IPS-NIHi11 (cell line): ENCODE measurements at places on chromosomes 4 and X.
A peak's percentile ranks its signal among the peaks of the same experiment; 100 is the strongest.

GRCh38 chrX:101080326-101081124, 1.8 kb downstream of the TMEM35A start:
- DNase-seq = no peak

DNA sequence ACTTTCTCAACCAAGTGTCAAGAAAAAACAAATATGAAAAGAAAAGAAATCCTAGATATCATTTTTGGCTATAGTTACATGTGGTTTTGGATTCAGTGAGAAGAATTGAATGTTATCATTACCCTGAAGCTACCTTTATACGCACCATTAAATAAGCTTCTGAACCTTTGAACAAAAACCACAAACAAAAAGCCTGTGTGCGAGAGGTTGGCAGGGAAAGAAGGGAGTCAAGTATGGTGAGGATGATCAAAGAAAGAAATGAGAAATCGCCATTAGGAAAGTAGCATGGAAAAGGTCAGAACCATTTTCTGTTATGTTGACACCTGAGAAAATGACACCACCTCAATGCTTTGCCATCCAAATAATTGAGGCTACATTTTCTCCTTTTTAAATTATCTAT, 1.2 kb upstream of the SLC7A11 start:
- no peak for DNase-seq

GRCh38 chr4:3518511-3518880, 13.7 kb downstream of the LRPAP1 start:
- DNase-seq = no peak

- no peak for DNase-seq
These were observed 1.7 kb upstream of the SHISA3 start for GRCh38 chr4:42395595-42395994.

GRCh38 chrX:106952988-106953387, 32.8 kb downstream of the CLDN2 start:
- no peak for DNase-seq

DNA sequence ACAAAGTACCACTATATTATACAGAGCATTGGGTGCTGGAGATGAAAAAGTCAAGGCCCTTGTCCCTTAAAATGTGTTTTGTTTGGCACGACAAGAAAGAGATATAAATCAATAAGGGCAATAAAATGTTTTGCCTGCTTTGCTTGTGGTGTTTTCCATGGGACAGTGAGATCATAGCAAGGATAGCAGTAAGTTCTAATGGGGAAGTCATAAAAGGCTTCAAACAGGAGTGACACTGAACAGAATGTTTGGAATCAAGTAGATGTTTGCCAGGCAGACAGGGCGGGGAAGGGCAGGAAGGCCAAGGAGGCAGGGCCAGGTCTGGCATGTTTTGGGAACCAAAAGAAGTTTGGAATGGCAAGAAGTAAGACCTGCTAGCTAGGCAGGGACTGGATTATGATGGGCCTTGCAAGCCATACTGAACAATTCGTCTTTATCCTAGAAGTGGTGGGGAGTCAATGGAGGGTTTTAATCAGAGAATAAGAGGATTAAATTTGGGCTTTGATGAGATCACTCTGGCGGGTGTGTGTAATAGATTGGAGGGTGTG, 16.4 kb downstream of the FGF2 start:
- DNase-seq = no peak

- DNase-seq = peak; percentile 39
These were observed 100.8 kb upstream of the TENM3 start for GRCh38 chr4:182142176-182143085.

DNA sequence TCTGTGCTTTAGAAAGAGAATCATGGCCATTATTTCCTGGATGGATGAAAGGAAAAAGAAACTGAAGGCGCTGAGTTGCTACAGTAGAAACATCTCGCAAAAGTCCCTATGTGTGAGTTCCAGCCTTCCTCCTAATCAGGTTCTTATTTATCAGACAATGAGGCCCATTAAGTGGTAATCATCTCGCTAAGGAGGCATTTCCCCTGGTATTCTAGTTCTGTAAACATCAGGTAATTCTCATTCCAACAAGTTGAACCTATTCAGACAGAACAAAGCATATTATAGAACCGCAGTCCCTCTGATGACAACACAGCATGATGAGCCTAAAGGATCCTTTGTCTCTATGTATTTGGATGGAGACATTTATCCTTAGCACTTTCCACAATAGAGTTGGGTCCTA, 205.7 kb upstream of the MAOA start:
- DNase-seq = no peak

DNA sequence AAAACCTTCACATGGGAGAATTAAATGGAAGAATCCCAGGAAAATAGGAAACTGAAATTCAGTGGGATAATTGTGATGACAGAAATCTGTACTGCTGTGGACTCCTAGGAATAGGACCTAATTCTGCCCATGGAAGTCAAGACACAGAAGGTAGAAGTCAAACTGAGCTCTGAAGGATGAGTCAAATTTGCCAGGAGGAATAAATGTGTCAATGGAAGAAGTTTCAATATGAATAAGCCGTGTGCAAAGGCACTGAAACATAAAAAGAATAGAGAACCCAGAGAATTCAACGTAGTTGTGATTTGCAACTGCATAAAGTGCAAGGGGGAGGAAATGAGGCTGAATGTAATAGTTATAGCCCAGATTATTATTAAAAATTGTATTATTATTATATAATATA, 11.6 kb downstream of the ENAM start:
- no peak for DNase-seq

DNA sequence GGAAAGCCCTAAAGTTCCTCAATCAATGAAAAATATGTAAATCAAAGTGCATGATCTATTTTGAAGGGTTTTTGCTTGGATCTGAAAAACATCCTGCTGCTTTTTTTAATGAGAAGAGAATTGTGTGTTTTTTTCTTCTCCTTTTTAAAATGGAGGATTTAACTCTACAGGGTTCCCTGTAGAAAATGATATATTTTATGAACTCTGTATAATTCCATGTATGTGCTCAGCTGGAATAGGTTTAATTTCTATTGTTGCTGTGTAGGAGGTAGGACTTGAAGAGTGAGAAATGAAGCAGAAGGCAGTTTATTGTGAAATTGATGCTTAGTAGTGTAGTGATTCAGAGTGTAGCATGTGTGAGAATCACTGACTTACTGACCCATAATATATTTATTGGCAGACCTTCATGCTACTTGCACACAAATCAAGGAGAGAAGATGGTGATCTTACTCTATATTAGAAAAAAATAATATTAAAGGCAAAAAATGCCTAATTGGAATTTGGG, 286.8 kb upstream of the FSTL5 start:
- DNase-seq = no peak

DNA sequence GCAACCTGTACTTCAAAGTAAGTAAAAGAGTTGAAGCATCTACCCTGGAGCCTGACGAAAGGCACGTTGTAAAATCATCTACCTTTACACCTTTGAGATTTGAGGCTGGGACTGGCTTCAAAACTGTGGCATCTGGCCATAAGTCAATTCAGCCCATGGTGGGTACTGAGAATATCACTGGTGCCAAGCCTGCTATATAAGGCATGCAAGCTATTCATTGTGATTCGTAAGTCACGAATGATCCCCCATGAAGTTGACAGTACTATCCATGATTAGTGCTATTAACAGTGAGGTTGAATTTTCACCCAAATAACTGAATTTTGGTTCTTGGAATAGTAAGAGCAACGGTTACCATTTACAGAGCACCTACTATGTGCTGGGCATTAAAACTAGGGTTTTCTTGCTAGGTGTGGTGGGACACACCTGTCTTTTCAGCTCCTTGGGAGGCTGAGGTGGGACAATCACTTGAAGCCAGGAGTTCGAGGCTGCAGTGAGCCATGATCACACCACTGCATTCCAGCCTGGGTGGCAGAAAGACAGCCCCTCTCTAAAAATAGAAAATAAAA, 39.8 kb downstream of the IRF2 start:
- no peak for DNase-seq

- DNase-seq = no peak
These were observed 52.8 kb upstream of the CBR4 start for GRCh38 chr4:169062897-169063244.

DNA sequence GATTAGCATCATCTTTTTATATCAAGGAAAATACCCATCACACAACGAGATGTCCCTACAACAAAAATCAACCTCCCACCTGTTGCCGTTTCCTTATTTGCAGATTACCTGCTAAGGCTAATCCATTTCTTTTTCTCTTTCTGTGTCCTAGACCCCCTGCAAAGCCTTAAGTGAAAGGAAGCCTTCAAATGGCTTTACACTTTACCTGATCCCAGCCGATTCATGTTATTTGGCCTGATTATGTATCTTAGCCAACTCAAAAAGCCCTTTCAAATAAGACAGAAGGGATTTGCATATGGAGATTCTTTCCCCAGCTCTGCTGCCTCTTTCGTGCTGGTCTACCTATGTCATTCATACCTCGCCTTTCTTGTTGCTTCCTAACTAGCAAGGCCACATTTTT, 14.4 kb downstream of the ABCG2 start:
- peak; percentile 18 for DNase-seq

GRCh38 chr4:153495480-153496193, 29.5 kb downstream of the TMEM131L start:
- DNase-seq = no peak

DNA sequence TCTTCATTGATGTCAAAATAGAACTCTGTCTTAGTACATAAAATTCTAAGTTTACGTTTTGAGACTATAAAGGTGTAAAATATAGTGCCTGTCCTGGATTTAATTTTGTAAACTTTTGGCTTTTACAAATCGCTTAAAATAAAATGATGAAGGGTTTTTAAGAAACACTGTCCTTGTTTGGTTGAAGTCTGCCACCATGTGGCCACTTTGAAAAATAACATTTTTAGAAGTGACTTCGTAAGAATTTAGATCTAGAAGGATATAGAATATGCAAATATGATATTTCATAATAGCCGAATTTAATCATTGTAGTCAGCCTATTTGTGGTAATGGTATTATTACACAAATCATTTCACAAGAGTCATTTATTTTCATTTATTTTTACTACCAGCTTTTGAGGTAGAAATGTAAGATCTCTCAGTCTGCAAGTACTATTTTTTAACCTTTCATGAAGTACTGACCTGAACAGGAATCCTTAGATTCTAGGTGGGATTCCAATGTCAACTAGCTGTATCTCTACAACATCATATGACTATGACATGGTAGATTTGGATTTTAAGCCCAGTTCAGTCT, 31.0 kb upstream of the FAT4 start:
- peak; percentile 17 for DNase-seq

DNA sequence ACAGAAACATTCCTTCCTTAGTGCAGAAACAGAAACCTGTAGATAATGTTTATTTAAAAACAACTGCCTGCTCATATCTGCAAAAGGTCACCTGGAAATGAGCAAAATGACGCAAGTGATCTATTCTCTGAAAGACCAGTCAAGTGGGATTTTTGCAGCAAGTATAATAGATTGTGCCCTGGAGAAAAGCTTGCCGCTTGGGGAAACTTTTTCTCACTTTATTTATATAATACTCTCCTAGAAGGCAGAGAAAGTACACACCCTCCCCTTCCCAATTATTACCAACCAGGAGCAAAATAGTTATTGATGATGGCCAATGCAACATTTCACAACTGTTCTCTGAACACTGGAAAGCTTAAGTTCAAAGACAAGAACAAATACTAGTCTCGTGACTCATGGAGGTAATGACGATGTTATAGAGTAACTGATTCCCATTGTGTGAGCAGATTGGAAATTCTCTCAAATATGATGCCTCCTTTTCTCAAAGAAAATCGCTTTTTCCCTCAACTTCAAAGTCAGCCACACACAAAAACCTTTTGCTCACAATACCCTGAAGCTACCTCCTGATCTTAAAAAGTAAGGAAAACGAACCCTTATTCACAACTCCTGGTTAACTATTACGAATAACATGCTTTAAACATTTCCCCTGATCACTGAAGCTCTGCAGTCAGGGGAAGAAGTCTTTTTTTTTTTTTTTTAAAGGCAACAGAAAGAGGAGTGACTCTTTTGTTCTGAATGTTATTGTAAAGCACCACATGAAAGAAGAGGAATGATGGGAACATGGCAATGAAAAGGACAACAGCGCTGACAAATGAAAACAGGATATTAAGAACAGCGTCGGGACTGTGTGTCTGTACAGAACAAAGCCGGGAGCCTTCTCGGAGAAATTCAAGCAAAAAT, 41.0 kb downstream of the MID1 start:
- DNase-seq = no peak

- no peak for DNase-seq
These were observed 102.7 kb upstream of the SORBS2 start for GRCh38 chr4:185914583-185915199.

DNA sequence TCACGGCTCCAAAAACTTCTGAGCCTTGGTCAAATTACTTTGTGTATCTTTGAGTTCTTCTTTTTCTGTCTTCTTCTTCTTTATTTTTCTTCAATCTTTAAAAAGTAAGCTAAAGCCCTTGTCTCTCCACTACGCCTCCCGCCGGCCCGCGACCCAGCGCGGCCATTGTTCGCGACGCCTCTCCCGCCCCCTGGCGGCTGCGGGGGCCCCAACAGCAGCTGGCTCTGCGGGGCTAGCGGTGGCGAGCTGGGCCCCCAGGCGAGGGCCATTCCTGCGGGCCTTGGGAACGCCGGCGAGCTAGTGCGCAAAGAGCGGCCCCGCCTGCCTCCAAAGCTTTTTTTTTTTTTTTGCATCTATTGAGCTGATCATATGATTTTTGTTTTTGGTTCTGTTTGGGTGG, 119.1 kb downstream of the TGIF2LX start:
- no peak for DNase-seq

- no peak for DNase-seq
These were observed 244.5 kb upstream of the PITX2 start for GRCh38 chr4:110867251-110867960.

DNA sequence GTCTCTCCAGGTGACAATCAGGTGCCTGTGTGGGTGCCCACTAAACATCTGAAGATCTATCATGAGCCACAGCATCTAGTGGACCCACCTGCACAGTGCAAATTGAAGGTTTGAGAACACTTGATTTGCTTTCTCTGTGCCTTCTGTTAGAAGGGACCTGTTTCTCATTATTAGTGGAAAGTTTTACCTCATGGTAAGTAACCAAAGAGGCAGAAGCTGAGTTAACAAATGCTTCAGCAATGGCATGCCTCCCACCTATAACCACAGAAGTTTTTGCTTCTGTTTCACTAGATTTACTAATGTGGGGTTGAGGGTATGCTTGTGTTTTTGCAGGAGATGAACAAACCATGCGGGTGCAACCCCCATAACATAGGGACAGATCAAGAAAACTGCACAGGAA, 297.4 kb upstream of the DKK2 start:
- DNase-seq = no peak

DNA sequence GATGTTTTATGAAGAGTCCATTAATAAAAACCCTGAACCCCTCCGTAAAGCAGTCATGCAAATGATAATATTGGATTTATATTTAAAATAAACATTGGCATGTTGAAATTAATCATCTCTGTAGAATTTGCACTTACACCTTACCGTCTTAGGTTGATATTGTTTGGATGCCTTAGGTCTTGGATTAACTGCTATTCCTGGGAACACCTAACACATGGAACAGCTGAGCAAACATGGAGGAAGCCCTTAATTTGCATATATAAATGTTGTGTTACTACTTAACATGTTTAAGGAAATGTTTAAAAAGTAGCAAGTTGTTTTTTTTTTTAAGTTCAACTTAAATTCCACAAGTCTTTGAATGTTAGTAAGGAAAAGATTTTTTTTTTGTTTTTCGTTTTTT, 62.5 kb downstream of the NSD2 start:
- no peak for DNase-seq

- DNase-seq = no peak
These were observed 1.5 kb downstream of the N4BP2 start for GRCh38 chr4:40058121-40058520.

- DNase-seq = no peak
These were observed 102.2 kb downstream of the SEL1L3 start for GRCh38 chr4:25760518-25761157.

GRCh38 chr4:47287735-47288134, 175.8 kb downstream of the COMMD8 start:
- peak; percentile 6 for DNase-seq

- no peak for DNase-seq
These were observed 131.7 kb downstream of the SH2D1A start for GRCh38 chrX:124478046-124478445.
